ENCODE measurements at places on chromosomes 2 and 18.

GRCh38 chr2:146527166-146527565 lies 1317.7 kb upstream of the ACVR2A start:
- DNase-seq: no peak

- peak; percentile 49 for DNase-seq
Measured at GRCh38 chr18:63970809-63971205, 926 bp downstream of the SERPINB8 start.

GRCh38 chr2:160278101-160278878 lies 78.2 kb upstream of the ITGB6 start:
- no peak for DNase-seq

GRCh38 chr2:215917953-215918620 lies 95.3 kb downstream of the MREG start:
- DNase-seq: no peak

DNA sequence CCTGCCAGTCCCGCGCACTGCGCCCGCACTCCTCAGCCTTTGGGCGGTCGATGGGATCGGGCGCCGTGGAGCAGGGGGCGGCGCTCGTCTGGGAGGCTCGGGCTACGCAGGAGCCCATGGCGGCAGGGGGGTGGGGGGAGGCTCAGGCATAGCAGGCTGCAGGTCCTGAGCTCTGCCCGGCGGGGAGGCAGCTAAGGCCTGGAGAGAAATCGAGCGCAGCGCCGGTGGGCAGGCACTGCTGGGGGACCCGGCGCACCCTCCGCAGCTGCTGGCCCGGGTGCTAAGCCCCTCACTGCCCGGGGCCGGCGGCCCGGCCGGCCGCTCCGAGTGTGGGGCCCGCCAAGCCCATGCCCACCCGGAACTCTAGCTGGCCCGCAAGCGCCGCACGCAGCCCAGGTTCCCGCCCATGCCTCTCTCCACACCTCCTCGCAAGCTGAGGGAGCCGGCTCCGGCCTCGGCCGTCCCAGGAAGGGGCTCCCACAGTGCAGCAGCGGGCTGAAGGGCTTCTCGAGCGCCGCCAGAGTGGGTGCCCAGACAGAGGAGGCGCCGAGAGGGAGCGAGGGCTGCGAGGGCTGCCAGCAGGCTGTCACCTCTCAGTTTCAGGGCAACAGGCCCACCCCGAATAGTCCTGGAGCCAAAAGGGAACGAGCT lies 74.1 kb downstream of the PSMG2 start:
- no peak for DNase-seq
